H9 (cell line): ENCODE measurements at places on chromosomes 12 and 14.

DNA sequence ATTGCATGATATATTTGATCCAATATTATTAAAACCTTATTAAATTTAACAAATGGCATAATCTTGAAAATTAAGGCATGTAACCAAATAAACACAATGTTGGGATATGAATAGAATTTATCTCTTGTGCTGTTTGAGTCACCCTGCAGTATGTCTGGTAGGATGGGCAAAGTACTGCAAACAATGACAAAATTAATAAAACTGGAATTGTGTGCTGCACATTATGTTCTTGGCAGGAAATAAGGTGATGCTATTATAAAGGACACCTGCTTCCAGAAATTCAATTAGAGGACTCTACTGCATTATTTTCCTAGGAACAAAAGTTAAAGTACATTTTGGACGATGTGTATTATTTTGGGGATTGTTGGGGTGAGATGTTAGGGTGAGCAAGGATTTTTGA is 132.7 kb downstream of the PPFIA2 start:
- no peak for DNase-seq

DNA sequence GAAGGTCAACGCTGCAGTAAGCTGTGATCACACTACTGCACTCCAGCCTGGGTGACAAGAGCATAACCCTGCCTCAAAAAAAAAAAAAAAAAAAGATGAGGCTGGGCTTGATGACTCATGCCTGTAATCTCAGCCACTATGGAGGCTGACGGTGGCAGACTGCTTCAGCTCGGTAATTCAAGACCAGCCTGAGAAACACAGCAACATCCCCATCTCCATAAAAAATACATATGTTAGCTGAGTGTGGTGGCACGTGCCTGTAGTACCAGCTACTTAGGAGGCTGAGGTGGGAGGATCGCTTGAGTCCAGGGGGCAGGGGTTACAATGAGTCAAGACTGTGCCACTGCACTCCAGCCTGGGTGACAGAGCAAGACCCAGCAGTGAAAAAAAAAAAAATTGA is 50.4 kb downstream of the GXYLT1 start:
- DNase-seq = peak; percentile 47

DNA sequence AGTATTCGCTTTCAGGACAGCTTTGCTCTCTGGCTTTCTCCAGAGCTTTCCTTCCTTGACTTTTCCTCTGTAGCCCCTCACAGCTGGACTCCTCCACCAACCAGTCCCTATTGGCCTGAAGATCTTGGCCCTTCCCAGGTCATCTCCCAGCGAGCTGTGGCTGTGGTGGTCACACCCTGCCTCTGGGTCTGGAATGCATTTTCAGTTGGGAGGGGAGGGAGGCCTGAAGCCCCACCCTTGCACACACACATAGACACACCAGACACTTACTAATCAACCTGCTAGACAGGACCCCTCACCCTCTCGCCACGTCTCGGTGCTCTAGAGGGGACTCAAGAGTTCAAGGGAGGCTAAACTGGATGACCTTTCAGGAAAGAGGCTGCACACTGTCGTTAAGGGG is 13.9 kb downstream of the JDP2 start:
- DNase-seq = peak; percentile 20

DNA sequence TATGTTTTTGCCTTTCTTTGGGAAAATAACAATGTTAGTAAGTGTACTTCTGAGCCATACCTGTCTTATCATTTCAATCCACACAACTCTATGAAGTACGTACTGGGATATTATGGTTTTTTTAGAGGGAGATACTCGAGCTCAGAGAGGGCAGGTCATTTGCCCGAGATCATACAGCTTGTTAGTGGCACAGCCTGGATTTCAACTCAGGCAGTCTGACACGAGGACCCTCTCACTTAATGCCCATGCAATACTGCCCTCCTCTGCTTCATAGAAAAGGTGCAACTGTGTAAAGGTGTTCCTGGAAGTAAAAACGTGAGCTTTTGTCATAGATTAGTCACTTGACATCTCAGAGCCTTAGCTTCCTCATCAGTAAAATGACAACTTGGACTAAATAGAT is 128.0 kb downstream of the NDUFA12 start:
- peak; percentile 66 for DNase-seq

- DNase-seq = no peak
These were observed 35.6 kb upstream of the GPR68 start for GRCh38 chr14:91280129-91280528.
